HT1080 (cell line): ENCODE measurements at places on chromosomes 2 and 18.
A peak's percentile ranks its signal among the peaks of the same experiment; 100 is the strongest.

GRCh38 chr2:224126440-224126839 lies 87.4 kb upstream of the SERPINE2 start:
- no peak for DNase-seq

DNA sequence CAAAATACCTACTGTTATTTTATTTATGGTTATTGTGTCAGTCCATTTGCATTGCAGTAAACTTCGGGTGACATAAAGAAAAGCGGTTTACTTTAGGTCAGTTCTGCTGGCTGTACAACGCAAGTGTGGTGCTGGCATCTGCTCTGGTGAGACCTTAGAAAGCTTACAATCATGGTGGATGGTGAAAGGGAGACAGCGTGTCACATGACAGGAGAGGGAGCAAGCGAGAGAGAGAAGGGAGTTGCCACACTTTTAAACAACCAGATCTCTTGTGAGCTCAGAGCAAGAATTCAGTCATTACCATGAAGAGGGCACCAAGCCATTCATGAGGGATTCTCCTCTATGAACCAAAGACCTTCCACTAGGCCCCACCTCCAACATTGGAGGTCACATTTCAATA lies 2.0 kb upstream of the FAM171B start:
- DNase-seq, result no peak

- DNase-seq, result no peak
Observed at GRCh38 chr2:237742614-237743013, 56.0 kb upstream of the RBM44 start.

- no peak for DNase-seq
Observed at GRCh38 chr2:36861896-36862295, 104.4 kb downstream of the STRN start.

- no peak for DNase-seq
Observed at GRCh38 chr2:124241-124880, 78.1 kb upstream of the FAM110C start.

DNA sequence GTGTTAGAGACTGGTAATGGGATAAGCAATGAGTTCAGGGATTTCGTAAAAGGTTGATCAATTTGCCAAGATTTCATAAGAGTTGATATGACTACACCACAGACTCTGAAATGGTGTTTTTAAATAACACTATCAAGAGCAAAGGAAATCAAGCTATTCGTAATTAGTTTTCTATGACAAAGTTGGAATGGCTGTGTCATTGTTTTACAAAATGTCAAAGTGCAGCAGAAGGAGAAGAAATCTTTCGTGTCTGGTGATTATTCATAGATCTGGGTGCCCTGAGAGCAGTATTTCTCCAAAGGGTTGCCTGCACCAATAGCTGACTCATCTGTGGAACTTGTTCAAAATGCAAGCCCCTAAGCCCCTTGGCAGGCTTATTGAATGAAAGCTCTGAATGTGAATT lies 70.1 kb downstream of the NABP1 start:
- DNase-seq, result peak; percentile 25

DNA sequence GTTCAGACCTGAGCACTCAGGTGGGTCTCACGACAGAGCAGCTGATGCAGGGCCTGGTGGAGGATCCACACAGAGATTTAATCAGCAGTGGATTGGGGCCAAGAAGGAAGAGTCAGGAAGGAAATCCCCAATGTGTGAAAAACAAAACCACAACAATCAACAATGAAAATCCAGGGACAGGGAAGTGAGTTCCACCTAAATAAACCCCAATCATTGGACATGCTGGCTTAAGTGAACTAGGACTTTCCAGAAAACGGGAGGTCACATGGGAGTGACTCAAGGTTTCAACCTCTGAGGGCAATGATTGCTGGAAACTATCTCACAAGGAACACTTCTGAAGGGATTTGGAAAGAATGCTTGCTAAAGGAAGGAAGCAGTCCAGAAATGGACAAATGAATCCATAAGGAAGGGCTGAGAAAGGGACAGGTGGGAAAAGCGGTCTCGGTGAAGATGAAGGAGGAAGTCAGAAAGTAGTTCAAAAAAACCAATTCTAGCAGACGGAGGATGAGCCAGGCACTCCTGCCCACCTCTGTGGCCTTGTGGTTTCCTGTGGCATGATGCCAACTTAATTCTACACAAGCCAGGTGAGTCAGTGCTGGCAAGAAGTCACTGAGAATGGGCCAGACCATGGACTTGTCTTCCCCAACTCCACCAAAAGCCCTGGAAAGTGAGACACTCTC lies 15.4 kb upstream of the XDH start:
- peak; percentile 91 for DNase-seq

GRCh38 chr2:205494537-205495235 lies 187.6 kb upstream of the NRP2 start:
- DNase-seq, result no peak

GRCh38 chr2:98036349-98037000 lies 40.7 kb upstream of the TMEM131 start:
- no peak for DNase-seq

- no peak for DNase-seq
Observed at GRCh38 chr2:60884800-60885199, 3.4 kb downstream of the REL start.

GRCh38 chr2:118731413-118731812 lies 116.0 kb downstream of the EN1 start:
- no peak for DNase-seq

- DNase-seq, result no peak
Observed at GRCh38 chr18:56986829-56987228, 160.1 kb upstream of the BOD1L2 start.

- DNase-seq, result no peak
Observed at GRCh38 chr2:144003460-144004075, 516.4 kb downstream of the ZEB2 start.

DNA sequence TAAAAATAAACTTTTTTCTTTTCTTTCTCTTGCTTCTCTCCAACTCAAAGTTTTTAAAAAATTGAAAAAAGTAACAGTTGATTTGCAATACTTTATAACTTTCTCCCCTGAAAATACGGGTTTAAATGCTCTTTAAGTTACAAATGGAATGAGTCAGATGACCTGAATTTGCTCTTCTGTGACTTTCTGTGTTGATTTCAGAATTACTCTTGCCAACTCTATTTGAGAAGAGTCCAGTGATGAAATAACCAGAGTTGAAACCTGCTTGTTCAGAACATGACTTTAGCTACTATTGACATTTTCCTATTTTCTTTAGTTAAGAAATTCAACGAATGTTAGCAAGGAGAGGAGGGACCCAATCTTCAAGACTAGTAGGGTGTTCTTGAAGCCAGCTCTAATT lies 146.1 kb upstream of the ZSWIM2 start:
- peak; percentile 30 for DNase-seq

DNA sequence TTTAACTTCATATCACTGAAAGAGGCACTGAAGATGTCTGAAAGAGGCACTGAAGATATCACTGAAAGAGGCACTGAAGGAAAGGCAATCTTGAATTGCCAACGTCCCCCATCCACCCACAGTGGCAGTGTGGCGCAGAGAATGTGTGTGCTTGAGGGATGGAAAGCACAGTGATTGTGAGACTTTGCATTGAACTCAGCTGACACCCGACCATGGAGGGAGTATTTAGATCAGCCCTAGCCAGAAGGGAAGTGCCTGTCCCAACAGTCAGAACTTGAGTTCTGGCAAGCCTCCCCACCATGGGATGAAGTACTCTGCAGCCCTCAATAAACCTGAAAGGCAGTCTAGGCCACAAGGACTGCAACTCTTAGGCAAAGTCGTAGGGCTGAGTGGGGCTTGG lies 33.8 kb downstream of the MAP4K3 start:
- no peak for DNase-seq

DNA sequence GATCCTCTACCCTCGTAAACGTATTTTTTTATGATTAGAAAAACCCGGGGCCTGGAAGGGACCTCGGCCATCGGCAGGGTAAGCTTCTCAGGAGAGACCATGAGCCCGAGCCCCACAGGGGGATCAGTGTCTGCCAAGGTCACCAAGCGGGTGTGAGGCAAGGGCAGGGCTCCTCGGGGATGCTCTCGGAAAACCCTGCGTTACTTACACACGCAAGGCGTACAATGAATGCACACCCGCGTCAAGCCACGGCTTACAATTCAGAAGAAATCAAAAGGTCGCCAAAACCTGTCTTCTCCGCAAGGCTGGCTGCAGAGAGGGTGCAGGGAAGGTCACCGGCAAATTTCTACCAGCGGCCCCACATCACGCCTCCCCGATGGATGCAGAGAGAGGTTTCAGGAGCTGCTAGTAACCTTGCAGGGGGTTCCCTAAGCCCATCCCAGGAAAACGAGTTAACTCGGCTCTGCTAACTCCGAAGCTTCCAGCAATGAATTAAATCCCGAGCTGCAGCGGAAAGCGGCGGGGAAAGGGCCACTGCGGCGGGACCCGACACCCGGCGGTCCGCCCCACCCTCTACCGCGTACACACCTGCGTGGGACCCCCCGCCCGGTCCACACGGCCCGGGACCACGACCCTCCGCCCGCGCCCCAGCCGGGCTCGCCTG lies 638 bp downstream of the ST3GAL5 start:
- no peak for DNase-seq

DNA sequence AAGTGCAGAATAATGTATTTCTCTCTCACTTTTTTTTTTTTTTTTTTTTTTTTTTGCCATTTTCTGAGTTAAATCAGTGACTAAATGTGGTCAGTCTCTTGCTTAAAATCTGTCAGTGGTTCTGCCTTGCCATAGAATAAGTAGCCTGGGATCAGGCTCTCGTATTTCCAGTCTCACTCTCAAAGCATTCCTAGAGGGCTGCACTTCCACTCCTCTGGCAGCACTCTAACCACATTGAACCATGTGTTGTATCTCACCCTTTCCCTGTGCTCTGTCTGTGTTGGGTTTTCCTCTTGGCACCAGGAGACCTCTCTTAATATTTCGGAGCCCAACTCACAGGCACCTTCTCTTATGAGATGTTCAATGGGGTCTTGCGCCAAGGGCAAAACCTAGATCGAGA lies 304.4 kb downstream of the CTNNA2 start:
- no peak for DNase-seq

- DNase-seq, result no peak
Observed at GRCh38 chr2:76247006-76247405, 536.3 kb upstream of the GCFC2 start.

GRCh38 chr18:21672521-21673267 lies 31.9 kb downstream of the ABHD3 start:
- DNase-seq, result peak; percentile 79

GRCh38 chr2:30584116-30584515 lies 137.1 kb downstream of the LCLAT1 start:
- no peak for DNase-seq

DNA sequence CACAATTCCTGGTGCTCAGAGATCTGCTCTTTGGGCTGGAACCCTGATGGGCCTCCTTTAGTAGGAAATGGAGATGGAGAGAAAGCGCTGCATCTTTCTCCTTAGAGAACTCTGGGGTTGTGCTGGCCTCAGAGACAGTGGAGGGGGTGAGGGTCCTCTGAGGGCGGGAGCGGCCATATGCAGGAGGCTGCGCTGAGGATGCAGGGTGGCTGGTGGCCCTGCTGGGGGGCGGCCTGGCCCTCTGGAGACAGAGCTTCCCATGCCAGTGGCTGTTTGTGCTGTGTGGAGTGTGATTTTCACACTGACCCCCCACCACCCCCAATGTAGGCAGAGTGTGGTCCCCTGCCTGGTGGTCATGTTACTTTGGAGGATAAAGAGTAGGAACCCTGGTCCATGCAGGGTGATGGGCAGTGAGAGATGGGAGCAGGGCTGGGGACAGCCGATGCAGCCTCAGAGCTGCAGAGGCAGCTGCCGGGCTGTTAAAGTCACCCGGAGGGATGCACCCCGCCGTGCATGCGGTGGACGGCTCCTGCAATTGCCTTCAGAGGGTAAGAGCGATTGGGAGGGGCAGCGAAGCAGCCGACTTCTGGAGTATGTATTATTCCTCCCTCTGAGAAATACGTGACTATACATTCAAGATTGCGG lies 194.6 kb downstream of the FAM210A start:
- DNase-seq, result no peak

DNA sequence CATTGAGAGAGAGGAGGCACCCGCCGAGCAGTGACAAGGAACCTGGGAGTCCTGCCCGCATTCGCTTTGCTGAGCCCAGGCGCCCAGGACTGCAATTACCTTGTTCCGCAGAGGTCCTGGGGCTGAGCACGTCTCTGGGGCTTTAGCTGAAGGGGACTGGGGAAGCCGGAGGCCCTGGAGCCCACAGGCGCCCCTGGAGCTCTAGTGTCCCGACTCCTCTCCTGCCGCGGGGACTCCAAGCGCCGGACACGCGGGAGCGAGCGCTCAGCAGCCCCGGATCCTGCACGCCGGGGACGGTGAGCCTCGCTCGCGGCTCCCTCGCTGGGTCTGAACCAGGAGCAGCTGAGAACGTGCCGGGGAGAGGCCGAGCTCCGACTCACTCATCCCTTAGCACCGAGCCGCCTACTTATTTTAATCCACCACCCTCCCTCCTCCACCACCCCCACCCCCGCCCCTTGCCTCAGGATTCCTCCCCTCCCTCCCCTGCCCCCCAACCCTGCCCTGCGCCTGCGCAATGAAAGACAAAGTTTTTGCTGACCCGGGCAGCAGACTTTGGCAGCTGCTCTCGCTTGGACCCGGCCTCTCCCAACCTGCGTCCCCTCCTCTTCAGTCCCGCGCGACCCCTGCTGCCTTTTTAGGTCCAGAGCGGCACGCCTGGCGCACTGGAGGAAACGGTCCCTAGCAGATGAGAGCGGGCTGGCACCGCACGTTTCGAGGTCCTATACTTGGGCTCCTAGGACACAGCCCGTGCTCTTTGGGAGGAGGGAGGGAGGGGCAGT lies at the start of gene OSR1:
TSS of gene OSR1 (minus strand) at position 382 of the 779 bp plus-strand sequence. CDS start 4,818 bp downstream, outside the sequence.
- no peak for DNase-seq

DNA sequence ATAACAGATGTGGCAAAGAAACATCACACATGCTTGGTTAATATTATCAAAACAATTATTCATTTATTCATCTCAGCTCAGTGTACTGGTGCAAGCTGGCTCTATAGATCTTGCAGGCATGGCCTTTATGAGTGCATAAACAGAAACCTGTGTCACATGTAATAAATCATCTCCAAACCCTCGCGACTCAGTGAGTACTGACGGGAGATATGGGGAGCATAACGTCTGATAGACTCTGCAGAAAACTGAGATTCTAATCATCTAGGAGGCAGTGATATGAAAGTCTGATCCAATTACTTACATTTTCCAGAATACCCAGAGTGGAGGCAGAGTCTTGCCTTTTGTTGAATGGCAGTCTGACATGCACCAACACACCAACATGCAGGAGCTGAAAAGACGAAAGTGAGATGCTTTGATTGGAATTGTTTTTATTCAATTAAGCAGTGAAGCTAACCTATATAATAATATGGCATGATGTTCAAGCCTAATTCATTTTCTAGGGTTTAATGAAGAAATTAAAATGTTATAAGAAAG lies 416.8 kb downstream of the RNF144A start:
- no peak for DNase-seq

DNA sequence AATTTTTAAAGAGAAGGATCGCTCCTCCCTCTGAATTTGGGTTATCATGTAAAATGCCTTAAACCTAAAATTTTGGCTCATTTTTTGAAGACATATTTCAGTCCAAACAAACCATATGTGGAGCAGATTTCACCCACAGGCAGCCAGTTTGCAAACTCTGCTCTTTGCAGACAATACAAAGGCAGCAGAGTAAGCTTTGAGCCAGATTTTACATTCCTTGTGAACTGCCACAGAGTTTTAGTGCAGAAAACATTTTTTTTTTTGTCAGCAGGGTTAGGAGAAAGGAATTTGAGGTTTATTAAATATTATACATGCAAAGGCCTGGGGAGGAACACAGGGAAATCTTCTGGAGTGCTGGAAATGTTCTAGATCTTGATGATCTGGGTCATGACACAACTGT lies 171.9 kb upstream of the FN1 start:
- no peak for DNase-seq

GRCh38 chr2:18723219-18723618 lies 133.8 kb upstream of the NT5C1B start:
- no peak for DNase-seq
